ENCODE measurements at places on chromosomes 7 and 10.

- no peaks in the 10 kb centered on the region for H3K36me3 ChIP-seq
- no peak overlapping the region for H3K4me3 ChIP-seq
- H3K27ac ChIP-seq = no peak overlapping the region
- peaks cover 88% of the 10 kb centered on the region for H3K27me3 ChIP-seq
Measured at GRCh38 chr10:1403508-1404322, 333.6 kb downstream of the ADARB2 start.

- no peaks in the 10 kb centered on the region for H3K36me3 ChIP-seq
- H3K27ac ChIP-seq = no peak overlapping the region
- H3K4me3 ChIP-seq = no peak overlapping the region
- no peaks in the 10 kb centered on the region for H3K4me1 ChIP-seq
- ATAC-seq = no peak
Measured at GRCh38 chr7:82605247-82605864, 161.8 kb upstream of the CACNA2D1 start.

DNA sequence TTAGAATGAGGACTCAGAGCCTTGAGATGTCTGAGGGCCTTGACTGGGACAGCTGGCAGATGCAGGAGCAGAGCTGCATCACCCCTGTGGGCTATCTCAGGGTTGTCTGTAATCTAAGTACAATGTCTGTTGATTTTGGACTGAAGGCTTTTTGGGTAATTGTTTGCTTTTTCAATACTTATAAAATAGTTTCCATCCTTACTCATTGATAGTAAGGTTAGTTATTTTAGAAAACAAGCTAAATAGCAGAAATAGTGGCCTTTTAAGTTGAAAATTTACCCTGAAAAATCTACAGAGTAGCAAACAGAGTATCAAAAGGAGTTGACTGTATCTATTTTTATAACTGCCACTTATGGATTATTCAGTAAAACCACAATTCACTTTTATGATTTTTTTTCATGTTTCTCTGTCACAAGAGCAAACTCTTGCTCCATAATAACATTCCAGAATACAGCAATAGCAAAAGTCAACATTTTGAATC, 179.7 kb downstream of the CFTR start:
- no peaks in the 10 kb centered on the region for H3K4me1 ChIP-seq
- H3K36me3 ChIP-seq = no peaks in the 10 kb centered on the region
- H3K4me3 ChIP-seq = no peak overlapping the region
- H3K27ac ChIP-seq = no peak overlapping the region
- H3K27me3 ChIP-seq = no peaks in the 10 kb centered on the region
- ATAC-seq = no peak

DNA sequence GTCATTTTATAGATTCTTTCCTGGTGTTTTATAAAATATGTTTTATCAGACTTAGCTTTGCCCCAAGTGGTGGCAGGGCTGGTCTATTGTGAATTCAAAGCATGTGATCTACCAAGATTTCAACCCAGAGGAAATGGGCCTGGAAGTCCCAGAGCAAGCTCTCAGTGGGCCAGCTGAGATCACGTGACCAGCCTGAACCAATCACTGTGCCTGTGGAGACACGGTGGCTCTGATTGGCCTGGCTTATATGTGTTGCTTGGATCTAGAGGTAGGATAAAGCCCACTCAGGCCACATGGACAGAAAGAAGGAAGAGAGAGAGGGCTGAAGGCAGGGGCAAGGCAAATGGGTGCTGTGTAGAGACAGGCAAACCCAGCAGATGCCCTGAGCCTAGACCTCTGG, 65.5 kb upstream of the GATA3 start:
- H3K4me1 ChIP-seq = no peaks in the 10 kb centered on the region
- no peak overlapping the region for H3K4me3 ChIP-seq
- H3K36me3 ChIP-seq = peaks cover 54% of the 10 kb centered on the region
- H3K27me3 ChIP-seq = no peaks in the 10 kb centered on the region
- no peak overlapping the region for H3K27ac ChIP-seq

GRCh38 chr10:103958996-103959395, 7.9 kb upstream of the SLK start:
- no peaks in the 10 kb centered on the region for H3K36me3 ChIP-seq
- no peak overlapping the region for H3K4me3 ChIP-seq
- H3K27ac ChIP-seq = no peak overlapping the region
- no peaks in the 10 kb centered on the region for H3K27me3 ChIP-seq
- H3K4me1 ChIP-seq = no peaks in the 10 kb centered on the region
- no peak for ATAC-seq
